ENCODE measurements at places on chromosomes 6 and 20.

- DNase-seq, result no peak
Observed at GRCh38 chr6:11604215-11604614, 66.7 kb downstream of the TMEM170B start.

GRCh38 chr6:33217681-33218080 is 9.4 kb downstream of the RING1 start:
- DNase-seq, result no peak

GRCh38 chr6:33490198-33490597 is 35.8 kb downstream of the ZBTB9 start:
- DNase-seq, result no peak

GRCh38 chr6:747921-748320 is 55.0 kb upstream of the EXOC2 start:
- no peak for DNase-seq

- no peak for DNase-seq
Observed at GRCh38 chr20:10111139-10111958, 76.6 kb downstream of the ANKEF1 start.

- no peak for DNase-seq
Observed at GRCh38 chr6:140669321-140669720, 1294.9 kb upstream of the CITED2 start.

GRCh38 chr20:45946149-45946970 is 11.9 kb downstream of the PCIF1 start:
- DNase-seq, result no peak

DNA sequence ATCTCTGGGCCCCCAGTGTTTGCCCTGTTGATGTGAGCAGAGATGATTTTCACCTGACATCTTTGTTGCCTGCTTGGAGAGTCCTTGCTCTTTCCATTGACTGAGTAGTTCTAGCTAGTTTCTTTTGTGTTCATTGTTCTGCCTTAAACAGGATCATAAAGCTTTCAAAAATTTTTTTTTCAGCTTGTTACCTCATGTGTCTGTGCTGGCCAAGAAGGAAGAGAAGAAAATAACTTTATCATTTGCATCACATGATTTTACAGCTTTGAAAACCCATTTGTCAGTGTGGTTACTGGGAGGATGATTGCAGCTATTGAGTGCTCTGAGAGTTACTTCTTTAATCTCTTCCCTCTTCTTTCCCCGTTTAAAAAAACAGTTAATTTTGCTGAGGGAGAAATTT is 16.0 kb downstream of the FOXO3 start:
- no peak for DNase-seq

GRCh38 chr6:14584450-14584849 is 466.9 kb downstream of the CD83 start:
- DNase-seq, result no peak

- DNase-seq, result no peak
Observed at GRCh38 chr20:17902531-17903083, 66.0 kb downstream of the SNX5 start.

GRCh38 chr6:116397914-116398313 is 27.2 kb downstream of the DSE start:
- DNase-seq, result no peak

GRCh38 chr6:157944983-157945931 is 36.4 kb upstream of the SYNJ2 start:
- peak; percentile 35 for DNase-seq

DNA sequence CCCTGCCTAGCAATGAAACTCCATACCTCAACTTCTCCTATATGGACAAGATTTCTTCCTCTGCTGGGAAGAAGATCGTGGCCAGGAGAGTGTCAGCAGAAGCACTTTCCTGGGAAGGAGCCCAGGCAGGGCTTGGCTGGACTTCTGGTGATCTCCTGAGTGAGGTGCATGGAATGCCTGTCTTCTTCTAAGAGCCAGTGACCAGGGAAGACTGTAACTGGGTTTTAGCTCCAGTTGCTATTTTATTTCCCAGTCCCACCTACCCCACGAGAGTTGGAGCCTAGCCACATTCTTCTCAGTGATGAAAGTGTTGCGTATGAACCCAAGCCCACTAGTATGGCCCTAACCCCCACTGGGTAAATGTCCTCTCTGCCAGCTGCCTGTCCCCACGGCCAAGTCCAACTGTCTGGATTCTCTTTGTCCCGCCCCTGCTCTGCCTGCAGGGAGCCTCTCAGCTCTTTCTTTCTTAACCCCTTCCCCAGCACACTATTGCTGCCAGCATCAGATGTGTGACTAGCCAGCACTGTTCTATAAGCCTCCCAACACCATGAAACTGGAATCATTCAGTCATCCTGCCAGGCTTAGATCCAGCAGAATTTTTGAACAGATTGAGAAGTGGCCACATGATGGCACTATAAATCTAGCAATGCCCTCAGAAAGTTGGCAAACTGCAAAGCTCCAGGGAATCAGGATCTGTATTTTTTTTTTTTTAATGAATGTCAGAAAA is 69.8 kb upstream of the FAM184A start:
- no peak for DNase-seq

GRCh38 chr6:97586344-97586743 is 303.3 kb upstream of the MMS22L start:
- DNase-seq, result no peak

GRCh38 chr6:145842693-145843546 is 28.3 kb upstream of the FBXO30 start:
- no peak for DNase-seq

GRCh38 chr20:17767624-17768023 is 67.9 kb downstream of the BANF2 start:
- DNase-seq, result no peak

DNA sequence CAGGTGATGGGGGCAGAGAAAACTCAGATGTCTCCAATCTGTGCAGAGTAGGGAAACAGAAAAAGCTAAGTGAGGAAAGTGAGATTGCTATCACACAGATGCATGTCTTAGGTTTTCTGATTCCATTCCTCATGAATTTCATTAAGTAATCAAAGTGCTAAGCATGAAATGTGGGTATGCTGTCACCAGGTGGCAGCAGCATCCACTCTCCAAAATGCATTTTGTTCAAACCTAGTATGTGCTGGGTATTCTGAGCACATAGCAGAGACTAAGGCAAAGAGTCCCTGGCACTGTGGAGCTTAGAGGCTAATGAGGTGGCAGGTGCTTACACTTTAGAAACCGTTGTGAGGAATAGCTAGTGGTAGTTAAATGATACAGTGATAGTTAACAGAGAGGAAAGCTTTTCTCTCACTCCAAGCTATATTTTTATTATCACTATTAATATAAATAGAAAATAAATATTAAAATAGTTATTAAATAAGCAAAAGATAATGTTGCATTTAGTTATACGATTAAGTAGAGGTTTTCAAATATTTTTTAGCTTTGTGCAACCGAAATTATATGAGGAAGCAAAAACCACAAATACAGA is 179.5 kb downstream of the CDH26 start:
- DNase-seq, result no peak

DNA sequence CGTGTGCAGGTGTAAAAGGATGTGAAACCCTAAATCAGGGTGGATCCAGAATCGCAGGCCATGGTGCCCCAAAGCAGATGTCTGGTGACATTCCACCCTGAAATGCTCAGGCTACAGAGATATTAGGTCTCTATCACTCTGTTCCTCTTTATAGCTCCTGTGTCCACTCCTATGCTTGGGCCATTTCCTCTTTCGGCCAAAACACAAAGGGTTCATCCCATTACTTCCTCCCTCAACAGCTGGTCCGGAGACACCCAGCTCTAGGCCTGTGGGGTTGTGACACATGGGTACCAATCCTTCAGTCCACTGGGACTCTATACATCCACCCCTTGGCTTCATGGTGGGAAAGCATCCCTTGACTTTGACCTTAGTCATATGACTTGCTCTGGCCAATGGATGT is 1.7 kb upstream of the SIGLEC1 start:
- DNase-seq, result no peak

DNA sequence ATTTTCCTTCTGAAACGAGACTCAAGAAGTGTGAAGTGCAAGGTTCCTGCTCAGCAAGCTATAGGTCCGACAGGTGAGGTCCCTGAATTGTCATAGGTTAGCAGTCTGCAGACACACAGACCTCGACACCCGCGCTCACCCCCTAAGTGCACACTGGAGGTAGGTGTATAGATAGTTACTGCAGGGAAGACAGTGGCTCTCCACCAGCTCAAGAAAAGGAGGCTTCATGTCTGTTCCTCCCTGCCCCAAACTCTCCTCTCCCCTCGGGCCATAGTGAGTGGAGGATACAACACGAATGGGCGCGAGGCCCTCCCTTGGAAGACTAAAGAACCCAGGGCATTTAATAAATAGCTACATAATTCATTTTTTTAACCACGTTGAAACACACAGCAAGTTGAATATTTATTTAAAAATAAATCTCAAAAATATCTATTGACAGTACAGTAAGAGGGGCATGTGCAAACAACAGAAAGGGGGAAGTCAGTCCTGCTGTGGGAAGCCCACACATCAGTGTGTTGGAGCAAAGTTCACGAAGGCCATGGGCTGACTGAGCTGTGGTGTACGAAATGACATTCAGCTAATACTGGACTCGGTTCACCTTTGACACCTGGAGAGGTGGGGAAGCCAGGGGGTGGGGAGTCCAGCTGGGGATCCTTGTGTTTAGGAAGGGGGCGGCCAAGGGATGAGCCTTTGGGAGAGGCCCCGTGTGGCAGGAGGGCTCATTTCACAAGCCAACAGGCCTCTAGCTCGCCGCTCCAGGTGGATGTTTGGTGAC is 10.7 kb downstream of the SPATA2 start:
- no peak for DNase-seq

DNA sequence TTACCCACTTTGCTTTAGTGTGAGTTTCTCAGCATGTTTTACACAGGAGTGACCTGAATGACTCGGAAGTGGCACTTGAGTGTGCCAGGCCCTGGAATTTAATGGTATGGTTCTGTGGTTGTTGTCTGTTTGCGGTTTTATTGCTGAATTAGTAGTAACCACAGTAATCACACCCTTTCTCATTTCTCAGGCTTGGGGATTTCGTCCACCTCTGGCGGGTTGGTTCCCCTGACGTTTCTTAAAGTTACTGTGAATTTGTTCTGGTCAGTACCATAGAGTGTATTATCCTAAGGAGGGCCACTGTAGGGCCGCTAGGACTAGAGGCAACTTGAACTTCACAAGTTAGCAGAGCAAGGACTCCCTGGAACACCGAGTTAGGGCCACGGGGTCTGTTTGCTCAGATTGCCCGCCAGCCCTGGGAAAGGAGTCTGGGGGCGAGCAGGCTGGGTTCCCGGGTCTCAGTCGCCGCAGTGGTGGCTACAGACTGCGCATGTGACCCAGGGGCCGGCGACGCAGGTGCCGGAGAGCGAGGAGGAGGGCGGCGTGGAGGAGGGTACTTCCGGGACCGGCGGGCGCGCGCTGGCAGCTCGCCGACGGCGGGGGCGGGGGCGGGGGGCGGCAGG is 546 bp upstream of the KLHL32 start:
- no peak for DNase-seq

GRCh38 chr6:164817662-164818061 is 491.7 kb downstream of the C6orf118 start:
- DNase-seq, result no peak
